ENCODE measurements at places on chromosomes 7 and 10.
A peak's percentile ranks its signal among the peaks of the same experiment; 100 is the strongest.

GRCh38 chr10:109912335-109913281 is 10.7 kb downstream of the XPNPEP1 start:
- DNase-seq, result peak; percentile 70

GRCh38 chr10:49115015-49115795 is at the start of gene VSTM4:
TSS of gene VSTM4 (minus strand) at chr10:49115522. CDS start at chr10:49115485, 37 bp downstream.
- no peak for DNase-seq

DNA sequence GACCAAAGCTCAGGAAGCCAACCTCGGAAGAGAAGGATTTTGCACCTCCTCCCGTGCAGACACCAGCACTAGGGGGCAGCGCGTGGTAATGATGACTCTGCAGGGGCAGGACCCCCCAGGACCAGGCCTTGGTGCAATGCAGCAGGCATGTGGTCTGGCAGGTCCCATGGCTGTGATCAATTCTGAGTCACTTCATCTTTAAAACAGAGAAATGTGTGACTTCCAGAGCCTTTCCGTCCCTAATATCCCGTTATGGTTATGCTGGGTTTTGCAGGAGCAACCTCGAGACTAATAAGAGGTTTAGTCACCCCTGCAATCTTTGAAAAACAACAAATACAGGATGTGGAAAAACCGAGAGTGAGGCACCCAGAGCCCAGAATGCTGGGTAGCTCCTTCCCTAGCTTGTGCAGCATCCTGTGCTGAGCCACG is 30.2 kb upstream of the GJD4 start:
- no peak for DNase-seq

GRCh38 chr7:54469740-54470139 is 72.4 kb upstream of the VSTM2A start:
- no peak for DNase-seq

DNA sequence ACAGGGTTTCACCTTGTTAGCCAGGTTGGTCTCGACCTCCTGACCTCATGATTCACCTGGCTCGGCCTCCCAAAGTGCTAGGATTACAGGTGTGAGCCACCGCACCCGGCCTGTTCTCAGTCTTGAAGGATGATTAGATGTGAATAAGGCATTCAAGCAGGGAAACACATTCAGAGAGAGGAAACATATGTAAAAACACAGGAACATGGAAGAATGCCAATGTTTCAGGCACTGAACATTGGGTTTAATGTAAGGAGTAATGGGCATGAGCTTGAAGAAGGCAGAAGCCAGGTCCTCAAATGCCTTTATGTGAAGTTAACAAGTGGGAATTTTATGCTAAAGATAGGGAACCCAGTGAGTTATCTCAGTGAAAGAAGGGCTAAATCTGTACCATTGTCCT is 74.3 kb downstream of the ARL4A start:
- no peak for DNase-seq

- DNase-seq, result no peak
These were observed 1.0 kb downstream of the URGCP start for GRCh38 chr7:43905209-43905946.

- DNase-seq, result no peak
These were observed 66.3 kb upstream of the CAV2 start for GRCh38 chr7:116433246-116433645.

DNA sequence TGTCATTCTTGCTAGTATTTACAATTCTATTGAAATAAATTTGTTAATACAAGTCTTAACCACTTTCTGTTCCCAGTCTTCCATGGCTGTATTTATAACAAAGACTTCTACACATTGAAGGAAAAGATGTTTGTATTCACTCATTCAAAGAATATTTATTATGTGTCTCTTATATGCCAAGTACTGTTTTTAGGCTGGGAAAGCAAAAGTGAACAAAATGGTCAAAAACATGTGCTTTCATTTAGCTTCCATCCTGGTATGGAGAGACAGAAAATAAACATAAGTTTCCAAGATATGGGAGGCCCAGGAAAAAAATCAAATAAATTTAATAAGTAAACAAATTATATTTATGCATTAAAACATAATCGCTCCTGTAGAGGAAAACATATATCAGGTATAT is 22.9 kb downstream of the CPED1 start:
- no peak for DNase-seq

DNA sequence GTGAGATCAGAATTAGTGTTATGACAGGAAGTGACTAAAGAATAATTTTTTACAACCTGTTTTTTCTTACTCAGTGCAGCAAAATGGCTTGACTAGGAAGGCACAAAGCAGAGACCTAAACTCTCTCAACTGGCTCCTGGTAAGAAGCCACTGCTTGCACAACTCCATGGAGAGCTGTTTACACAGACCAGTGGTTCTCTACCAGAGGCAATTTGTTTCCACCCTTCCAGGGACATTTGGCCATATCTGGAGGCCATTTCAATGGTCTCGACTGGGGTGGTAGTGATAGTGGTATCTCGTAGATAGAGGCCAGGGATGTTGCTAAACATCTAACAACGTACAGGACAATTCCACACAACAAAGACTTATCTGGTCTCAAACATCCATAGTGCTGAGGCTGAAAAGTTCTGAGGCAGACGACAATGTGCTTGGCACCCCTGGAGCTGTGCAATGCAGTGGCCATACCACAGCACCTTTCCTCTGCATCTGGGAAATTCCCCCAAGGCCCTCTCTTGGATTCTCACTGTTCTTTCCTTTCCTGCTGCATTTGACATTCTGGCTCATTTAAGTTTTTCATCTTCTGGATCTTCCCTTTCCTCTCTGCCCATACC is 105.4 kb upstream of the LAMB4 start:
- no peak for DNase-seq

DNA sequence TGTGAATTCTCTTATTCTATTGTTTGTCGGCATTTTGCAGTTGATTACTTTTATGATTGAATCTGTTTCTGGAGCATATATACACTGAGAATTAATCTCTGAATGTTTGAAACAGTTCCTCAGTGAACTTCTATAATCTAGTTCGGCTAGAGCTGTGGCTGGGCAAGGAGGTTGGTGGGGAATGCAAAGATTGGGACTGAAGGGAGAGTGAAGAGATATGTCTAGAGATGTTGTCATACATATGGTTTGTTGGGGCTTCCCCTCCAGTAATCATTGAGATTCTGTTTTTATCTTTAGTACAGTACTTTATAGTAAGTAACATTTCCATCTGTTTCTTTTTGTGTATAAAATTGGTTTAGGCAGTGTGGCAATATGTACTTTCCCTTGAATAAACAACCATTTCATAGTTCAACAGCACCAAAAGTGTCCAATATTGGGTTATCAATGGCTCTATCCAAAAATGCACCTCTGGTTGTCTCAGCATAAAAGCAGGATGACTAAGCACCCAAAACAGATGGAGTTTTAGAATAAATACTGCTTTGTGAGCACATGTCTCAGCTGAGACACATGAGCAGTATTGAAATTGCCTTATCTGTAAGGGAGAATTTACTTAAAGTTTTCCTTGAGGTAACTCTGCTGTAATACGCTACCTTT is 36.7 kb downstream of the WAC start:
- DNase-seq, result no peak

- DNase-seq, result peak; percentile 70
These were observed 22.5 kb downstream of the CTBP2 start for GRCh38 chr10:125137601-125138438.

DNA sequence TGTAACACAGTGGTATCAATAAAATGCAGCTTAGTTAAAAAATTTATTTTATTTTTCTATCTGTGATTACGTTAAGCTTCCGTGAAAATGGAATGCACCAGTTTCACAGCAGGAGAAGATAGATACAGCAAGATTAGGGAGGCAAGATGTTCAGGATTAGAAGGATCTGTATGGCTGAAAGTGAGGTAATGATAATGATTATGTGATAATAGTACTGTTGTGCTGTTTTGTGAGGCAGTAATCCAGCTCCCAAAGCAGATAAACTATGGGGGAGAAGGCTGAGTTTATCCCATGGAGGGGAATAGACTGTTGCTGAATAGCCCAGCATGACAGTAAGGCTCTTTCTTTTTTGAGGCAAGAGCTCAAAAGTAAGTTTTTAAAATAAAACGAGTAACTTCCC is 216.1 kb upstream of the PRPS1L1 start:
- no peak for DNase-seq

DNA sequence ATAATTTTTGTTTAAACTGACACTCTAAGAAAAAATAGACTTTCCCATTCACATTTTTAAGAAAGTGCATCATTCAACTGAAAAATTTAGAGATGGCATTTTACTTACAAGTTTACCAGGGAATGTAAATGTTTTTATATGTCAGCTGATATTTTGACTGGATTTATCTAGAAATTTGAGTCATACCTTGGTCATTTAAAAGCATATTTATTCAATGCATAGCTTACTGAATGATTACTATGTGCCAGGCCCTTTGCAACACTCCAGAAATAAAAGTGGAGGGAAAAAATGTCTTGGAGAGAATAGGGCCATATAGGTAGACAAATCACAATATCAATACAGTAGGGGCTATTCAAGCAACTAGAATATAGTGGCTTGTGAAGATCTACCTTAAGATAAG is 98.4 kb upstream of the FAM3C start:
- no peak for DNase-seq

DNA sequence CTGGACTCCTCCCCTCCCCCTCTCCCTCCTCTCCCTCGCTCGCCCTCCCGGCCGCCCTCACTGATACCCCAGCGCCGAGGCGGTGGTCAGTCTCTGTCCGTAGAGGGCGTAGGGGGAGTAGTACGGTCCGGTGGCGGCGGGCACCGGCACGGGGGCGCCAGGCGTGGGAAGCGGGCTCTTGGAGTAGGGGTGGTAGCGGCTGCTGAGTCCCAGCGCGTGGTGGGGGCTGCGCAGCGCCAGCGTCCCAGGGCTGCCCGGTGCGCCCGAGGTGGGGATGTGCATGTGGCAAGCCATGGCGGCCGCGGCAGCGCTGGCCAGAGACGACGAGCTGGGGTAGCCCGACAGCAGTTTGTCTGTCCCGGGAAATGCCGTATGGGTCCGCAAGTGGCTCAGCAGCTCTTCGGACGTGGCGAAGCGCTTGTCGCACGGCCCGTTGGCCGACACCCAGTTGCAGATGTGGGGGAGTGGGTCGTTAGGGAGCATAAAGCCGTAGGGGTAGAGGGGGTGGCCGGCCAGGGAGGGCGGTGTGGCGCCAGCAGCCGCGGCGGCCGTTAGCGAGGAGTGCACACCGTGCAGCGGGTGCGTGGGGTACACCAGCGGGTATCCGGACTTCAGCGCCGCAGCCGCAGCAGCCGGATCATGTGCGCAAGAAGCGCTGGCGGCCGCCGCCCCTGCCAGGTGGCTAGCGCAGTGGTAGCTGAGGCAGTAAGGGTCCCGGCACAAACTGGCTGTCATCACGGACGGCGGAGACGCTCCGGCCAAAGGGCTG is 2.7 kb downstream of the ZNF503 start:
- DNase-seq, result no peak

Data from SHP77 treated with DMSO at 0.1 percent for 48 hours (cell line).